ENCODE measurements at places on chromosomes 11 and 22.
A peak's percentile ranks its signal among the peaks of the same experiment; 100 is the strongest.

DNA sequence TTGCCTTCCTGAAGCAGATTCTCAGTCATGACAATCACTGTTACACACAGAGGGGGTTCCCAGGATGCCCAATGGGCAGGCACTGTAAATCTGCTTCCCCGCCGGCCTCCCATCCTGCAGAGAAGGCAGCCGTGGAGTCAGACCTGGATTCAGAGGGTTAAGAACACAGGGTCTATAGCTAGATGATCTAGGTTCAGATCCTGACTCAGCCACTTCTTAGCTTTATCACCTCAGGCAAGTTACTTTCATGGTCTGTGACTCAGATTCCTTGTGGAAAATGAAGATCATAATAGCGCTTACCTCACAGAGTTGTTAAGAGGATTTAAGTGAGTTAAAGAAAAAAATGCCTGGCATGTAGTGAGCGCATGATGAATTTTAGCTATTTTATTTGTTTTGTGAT lies 95.9 kb downstream of the TIMP3 start:
- no peak for DNase-seq

GRCh38 chr22:20859615-20860014 lies 808 bp downstream of the SNAP29 start:
- DNase-seq = no peak

DNA sequence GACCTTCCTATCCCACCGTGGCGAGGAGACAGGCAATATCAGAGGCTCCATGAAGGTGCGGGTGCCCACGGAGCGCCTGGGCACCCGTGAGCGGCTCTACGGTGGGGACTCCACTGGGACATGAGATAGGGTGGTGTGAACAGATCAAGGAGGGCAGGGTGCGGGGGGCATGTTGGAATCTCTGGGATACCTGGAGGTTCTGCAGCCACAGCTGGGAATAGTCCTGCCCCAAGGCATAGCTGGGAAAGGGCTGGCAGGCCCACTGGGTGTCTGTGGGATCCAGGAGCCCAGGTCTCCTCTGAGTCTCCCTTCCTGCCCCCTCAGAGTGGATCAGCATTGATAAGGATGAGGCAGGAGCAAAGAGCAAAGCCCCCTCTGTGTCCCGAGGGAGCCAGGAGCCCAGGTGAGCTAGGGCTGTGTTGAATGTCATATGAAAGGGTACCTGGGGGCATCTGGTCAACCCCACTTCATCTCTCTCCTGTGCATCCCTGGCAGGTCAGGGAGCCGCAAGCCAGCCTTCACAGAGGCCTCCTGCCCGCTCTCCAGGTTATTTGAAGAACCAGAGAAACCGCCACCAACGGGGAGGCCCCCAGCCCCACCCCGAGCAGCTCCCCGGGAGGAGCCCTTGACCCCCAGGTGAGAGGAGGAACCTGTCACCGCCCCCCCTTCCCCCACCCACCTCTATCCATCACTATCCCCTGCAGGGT lies 8.5 kb downstream of the PHOX2A start:
- DNase-seq = no peak

- DNase-seq = no peak
Measured at GRCh38 chr11:115911613-115912346, 407.6 kb upstream of the CADM1 start.

DNA sequence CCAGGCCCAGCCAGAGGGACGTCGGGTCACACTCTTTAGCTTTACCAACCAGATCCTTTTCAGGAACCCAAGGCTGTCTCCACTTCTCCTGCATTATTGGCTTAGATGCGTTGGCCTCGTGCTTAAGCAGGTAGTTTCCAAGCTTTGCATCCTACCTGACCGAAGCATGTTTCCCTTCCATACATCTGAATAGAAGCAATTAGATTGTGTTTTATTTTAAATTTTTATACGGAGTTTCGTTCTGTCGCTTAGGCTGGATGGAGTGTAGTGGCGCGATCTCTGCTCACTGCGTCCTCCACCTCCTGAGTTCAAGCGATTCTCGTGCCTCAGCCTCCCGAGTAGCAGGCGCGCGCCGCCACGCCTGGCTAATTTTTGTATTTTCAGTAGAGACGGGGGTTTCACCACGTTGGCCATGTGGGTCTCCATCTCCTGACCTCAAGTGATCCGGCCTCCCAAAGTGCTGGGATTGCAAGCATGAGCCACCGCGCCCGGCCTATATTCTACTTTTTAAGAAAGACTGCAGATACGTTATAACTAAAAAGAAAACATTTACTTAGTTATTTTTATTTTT lies 677 bp downstream of the DYNC2H1 start:
- no peak for DNase-seq

GRCh38 chr11:104075706-104076105 lies 39.3 kb downstream of the DDI1 start:
- no peak for DNase-seq

- DNase-seq = no peak
Measured at GRCh38 chr22:31695423-31695822, 33.4 kb upstream of the PISD start.

DNA sequence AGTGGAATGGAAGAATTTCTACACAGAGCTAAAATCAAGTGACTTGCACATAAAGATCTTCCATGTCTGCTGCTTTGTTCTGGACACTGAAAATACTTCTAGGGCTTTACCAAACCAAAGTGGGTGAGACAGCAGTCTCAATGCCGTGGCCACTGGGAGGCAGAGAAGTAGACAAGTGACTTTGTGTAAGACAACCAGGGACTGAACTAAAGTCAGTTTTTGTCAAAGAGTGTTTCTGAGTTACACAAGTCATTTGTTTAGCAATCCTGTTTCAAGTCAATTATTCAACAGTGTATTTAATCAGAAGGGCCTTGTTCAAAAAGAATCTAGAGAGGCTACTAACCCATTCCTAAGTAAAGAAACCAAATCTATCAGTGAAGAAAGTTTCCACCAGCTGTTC lies 46.6 kb downstream of the TCP11L1 start:
- DNase-seq = no peak

DNA sequence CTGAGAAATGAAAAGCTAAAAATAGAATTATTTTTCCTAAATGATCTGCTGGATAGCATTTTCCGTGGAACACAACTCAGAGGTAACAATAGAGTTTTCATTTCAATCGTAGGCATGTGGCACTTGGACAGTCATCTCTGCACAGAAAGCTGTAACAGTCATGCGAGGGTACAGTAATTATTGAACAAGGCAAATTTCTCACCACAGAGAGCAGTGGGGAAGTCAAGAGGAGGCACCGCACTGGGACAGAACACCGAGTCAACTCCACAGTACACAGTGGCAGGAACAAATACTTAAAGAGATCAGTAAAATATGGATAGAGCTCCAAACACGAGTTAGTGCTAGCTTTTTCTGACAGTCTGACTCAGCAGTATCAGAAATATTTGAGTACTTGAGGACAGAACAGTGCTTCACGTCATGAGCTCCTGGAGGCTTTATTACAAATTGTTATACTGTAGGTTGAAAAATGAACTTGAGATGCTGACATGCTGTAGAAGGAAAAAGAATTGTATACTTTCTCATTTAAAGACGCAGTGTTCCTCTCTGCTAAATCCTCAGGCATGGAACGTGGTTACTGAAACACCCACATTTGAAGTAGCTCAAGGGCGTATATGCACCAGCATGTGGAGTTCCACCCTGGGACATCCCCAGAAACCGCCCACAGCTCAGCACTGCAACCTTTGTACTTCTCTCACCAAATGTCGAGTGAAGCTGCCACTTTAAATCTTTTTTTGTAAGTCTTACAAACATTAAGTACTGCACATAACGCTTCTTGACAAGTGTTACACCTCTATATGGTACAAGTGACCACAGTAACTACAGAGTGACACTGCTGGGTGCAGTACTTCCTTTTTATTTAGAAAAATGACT lies 27.4 kb upstream of the YPEL1 start:
- DNase-seq = no peak

DNA sequence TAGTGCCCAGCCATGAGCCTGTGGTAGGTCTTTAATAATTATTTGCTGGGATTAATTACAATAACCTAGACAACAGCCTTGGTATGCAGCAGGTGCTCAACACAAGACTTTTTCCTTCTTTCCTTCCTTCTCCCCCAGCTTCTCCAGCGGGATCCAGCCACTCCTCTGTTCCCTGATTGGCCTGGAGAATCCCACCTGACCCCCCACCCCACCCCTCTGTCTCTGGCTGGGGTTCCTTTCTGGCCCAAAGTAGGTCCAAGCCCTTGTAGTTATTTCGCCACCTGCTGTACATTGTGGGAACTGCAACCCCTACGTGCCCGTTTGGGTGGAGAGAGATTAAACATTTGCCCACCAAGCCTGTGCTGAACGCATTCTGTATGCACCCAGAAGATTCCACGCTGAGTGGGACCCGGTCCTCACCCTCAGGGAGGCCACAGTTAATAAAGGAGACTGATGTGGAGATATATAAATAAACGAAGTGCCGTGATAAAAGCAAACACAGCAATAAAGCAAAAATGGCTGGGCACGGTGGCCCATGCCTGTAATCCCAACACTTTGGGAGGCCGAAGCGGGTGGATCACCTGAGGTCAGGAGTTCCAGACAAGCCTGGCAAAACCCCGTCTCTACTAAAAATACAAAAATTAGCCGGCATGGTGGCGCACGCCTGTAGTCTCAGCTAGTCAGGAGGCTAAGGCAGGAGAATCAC lies 32.1 kb upstream of the DGKZ start:
- peak; percentile 68 for DNase-seq

- DNase-seq = no peak
Measured at GRCh38 chr22:20588092-20588842, 80.9 kb downstream of the MED15 start.

DNA sequence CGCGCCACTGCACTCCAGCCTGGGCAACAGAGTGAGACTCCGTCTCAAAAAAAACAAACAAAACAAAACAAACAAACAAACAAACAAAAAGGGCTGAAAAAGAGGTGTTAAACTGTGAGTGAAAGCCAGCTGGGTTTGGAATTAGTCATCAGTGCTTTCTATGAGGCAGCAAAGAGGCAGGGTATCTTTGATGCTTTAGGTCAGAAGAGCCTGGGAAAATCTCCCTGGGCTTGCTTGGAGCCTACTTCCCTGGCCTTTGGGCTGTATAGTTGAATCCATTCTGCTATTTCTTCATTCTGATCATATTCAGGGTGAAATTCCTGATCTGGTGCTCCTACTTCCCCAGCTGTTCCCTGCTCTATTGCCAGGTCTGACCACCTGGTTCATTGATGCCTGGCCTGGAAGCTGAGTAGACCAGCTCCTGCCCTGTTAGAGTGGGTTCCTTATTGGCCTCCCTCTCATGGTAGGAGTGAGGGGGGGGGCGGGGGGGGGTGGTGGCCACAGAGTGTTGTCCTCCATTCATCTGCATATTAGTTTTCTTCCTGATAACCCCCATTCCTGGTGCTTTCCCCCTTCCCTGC lies 65.6 kb downstream of the INSC start:
- DNase-seq = no peak

DNA sequence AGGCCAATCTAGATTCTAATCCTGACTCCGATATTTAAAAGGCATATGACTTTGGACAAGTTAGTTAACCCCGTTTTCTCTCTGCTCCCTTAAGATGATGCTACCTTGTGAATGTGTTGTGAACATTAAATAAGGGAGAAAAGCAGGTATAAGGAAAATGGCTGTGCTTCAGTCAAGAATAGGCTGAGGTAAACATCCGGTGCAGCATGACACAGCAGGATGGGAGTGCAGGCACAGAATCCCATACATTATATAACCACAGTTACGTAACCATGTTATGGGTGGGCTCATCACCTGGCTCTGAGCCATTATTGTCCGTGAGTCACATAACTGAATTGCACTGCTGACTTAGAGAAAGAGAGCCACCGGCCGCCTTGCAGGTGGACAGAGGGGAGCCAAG lies 382.2 kb upstream of the ANO5 start:
- DNase-seq = no peak

GRCh38 chr22:35839841-35840301 lies 122.2 kb downstream of the APOL5 start:
- DNase-seq = no peak
